ENCODE measurements at places on chromosomes 7 and 10.

DNA sequence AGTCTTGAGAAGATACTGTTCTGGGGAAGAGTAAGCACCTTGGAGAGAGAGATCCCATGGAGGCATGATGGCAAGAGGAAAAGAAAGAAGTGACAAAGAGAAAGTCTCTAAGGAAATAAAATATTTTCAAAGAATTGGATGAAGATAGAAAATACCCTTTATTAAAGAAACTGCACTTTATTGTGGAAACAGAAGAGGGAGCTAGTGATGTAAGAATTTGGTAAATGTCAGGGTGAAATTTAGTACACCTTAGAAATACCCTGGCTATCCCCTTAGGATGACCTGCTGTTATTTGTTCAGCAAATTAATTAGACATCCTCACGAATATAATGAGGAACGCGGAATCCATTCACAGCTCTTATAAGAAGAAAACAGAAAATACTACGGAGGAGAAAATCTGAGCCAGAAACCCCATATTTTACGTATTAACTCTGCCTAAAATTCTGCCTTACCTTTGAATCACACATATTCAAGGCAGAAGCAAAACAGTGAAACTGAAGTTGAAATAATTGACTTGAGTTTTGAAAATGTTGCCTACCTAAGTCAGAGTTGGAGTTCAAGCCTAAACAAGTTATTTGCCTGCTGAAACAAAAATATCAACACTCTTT lies 90.7 kb downstream of the TFPI2 start:
- DNase-seq, result no peak

DNA sequence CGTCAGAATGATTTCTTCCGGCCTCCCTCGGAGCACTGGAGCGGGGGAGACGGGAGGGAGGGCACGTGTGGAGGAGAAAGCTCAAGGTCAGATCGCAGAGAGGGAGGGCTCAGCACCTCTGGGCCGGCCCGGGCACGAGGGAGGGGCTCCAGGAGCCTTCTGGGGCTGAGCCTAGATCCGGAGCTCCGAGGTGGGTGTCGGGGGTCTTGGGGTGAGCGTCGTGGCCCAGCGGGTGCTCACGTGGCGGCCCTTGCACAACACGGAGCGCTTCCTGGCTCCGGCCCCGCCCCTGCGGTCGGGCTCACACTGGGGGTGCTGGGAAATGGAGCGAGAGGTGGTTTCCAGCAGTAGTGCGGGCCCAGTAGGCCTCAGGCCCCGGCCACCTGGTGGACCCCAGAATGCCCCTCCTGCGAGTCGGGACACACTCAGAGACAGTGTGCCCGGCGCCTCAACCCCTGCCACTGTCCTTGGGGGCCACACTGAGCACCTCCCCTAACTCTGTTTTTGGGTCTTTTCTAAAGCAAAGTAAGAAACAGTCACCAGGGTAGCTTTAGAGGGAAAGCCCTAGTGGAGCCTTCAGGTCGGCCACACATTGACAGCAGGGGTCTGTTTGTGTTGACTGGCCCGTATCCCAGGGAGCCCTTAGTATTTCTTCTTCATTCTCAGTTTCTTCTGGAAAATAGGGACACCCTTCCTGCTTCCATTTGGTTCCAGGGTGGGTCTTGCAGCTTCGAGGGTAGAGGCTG lies 798 bp downstream of the PPIF start:
- DNase-seq, result no peak

DNA sequence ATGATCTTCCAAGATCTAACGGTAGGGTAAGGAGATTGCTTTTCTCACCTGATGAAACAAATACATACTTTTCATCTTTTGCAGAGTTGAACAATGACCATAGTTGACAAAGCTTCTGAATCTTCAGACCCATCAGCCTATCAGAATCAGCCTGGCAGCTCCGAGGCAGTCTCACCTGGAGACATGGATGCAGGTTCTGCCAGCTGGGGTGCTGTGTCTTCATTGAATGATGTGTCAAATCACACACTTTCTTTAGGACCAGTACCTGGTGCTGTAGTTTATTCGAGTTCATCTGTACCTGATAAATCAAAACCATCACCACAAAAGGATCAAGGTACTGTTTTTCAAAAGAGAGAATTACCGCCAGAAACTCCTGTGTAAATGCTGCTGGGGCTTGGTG lies 79.9 kb downstream of the ANKRD61 start:
- no peak for DNase-seq

- no peak for DNase-seq
Measured at GRCh38 chr10:97676770-97677581, 10.1 kb downstream of the AVPI1 start.

- DNase-seq, result no peak
Measured at GRCh38 chr7:16739863-16740622, 13.5 kb upstream of the TSPAN13 start.

DNA sequence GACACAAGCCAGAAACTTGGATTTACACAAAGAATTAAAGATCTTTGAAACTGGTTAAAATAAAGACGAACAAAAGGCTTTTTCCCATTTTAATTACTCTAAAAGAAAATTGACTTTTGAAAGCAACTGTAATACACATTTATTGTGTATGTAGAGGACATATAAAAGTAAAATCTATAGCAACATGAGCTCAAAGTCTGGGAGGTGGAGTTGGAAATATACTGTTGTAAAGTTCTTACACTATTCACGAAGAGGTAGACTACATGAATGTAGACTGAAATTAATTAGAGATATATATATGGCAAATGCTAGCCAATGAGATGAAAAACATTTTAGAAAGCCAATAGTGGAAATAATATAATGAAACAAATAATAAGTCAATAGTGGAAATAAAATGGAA lies 251.0 kb downstream of the AHR start:
- no peak for DNase-seq

GRCh38 chr10:93775356-93775755 lies 17.6 kb downstream of the LGI1 start:
- no peak for DNase-seq

GRCh38 chr7:69739931-69740431 lies 141.7 kb downstream of the AUTS2 start:
- DNase-seq, result no peak

- DNase-seq, result no peak
Measured at GRCh38 chr7:141950806-141951205, 4.0 kb upstream of the CLEC5A start.

DNA sequence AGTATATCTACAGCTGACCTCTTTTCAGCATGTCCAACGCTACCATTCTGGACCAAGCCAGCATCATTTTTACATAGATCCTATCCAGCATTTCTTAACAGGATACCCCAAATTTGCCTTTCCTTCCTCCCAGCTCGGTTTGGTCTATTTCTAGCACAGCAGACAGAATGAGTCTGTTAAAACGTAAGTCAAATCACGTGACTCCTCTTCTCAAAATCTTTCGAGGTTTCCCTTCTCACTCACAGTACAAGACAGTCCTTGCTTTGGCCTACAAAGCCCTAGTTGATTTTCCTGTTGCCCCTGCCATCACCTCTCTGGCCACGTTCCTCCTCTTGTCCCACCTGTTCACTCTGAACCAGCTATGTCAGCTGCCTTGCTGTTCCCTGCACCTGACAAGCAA lies 711.7 kb downstream of the SORCS3 start:
- no peak for DNase-seq

DNA sequence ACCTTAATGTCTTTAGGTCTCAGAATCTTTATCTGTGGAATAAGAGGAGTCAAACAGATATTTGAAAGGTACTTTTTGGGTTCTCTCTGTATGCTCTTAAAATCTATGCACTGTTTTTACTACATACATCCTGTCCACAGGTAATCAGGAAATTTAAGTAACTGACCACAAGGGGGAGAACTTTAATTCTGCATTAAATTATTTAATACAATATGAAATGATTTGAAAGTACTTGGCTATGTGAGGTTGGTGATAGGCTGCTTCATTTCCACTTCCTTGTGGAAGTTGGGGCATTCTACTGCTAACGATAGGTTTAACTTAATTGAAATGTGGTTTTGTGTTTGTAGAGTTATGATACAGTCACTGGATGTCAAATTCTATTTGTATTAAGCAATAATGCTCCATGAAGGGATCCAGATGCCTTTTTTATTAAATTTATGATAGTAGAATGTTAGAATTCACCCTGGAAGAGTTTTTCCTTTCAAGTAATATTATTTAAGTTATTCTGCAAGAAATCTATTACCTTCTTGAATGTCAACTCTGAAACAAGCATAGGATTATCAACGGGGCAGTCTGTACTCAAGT lies 6.0 kb downstream of the TEX47 start:
- no peak for DNase-seq

DNA sequence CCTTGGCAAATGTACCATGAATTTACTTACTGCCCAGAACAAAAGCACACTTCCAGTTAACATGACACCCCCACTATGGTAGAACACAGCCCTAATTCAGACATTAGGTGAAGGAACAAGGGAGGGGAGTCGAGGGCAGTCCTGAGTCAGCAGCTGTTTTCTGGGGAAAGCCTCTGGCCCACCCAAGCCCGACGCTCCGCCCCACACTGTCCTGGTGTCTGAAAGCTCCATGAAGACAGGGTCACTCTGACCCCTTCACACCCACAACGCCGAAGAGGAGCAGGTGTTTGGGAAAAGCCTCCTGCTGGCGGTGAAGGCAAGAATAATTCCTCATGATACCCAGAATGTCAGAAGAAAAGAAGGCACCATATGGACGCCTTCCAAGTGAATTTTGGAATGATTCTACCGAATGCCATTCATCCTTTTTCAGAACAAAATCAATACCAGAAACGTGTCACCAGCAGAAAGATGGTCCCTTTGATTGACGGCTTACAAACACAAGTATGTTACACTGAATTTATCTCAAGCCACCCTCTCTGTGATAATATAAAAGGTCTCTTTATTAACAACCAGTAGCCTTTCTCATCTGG lies 172.1 kb downstream of the DIP2C start:
- DNase-seq, result no peak

- no peak for DNase-seq
Measured at GRCh38 chr7:44222074-44222473, 21.3 kb downstream of the YKT6 start.

DNA sequence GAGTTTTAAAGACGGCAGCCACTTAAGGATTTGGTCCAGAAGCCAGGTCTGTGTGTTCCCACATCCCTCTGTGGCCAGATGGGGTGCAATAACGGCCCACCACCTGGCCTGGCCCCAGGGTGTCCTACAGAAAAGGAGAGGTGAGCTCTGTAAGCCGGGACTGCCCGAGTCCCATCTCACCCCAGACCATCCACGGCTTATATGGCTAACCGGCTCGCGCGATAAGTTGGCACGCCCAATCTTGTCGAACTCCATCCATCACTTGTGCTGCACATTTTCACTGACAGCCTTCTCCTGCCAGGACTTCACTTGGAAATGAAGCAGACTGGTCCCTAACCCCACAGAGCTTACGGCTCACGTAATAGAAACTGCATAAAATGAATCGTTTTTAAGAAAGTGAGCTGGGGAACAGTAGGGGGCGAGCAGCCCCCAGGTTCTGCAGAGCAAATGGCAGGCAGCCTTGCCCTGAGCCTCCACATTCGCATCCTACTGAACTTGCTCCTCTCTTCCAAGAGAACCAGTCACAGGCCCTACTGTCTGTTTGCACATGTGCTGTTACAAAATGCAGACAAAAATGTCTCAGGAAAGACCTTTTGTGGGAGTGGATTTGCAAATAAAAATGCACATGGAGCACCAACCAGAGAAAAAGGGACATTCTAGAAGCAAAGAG lies 98.2 kb downstream of the TNS3 start:
- no peak for DNase-seq
